Stimulated activated CD8-positive, alpha-beta memory T cell treated with anti-CD3 and anti-CD28 coated beads, Interleukin-4, amount 100 ng/mL, for 4 hours (primary cell): ENCODE measurements at places on chromosomes 1 and 21.

- no peak for DNase-seq
Observed at GRCh38 chr1:178345238-178345637, 151.5 kb downstream of the CLEC20A start.

- no peak for DNase-seq
Observed at GRCh38 chr1:66927528-66927927, 2.7 kb downstream of the MIER1 start.

GRCh38 chr21:41357546-41357945, 4.3 kb upstream of the MX2 start:
- DNase-seq = no peak

DNA sequence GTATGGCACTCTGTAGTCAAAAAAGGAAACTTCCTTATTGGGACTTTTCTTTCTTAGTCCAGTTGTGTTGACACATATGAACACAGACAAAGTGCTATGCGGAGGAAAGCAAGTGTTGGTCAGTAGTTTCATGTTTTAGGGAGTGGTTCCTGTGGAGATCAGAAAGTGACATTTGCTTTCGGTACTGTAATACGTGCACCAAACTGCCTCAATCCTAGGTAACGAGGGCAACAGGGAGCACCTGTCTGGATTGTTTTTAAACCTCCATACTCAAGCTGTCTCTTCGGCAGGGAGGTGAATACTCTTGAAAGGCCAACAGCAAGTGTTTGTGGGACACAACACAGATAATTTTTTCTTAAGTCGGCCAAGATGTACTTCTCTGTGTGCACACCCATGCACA, 9.1 kb downstream of the RHOU start:
- no peak for DNase-seq

GRCh38 chr1:59776960-59777852, 37.5 kb upstream of the HOOK1 start:
- no peak for DNase-seq

- DNase-seq = no peak
Observed at GRCh38 chr1:204288021-204288588, 71.6 kb downstream of the PLEKHA6 start.

- no peak for DNase-seq
Observed at GRCh38 chr1:40610156-40610555, 55.3 kb downstream of the RIMS3 start.

GRCh38 chr1:111943846-111944749, 45.4 kb downstream of the KCND3 start:
- DNase-seq = no peak

- DNase-seq = no peak
Observed at GRCh38 chr1:176568185-176568584, 105.2 kb downstream of the PAPPA2 start.

DNA sequence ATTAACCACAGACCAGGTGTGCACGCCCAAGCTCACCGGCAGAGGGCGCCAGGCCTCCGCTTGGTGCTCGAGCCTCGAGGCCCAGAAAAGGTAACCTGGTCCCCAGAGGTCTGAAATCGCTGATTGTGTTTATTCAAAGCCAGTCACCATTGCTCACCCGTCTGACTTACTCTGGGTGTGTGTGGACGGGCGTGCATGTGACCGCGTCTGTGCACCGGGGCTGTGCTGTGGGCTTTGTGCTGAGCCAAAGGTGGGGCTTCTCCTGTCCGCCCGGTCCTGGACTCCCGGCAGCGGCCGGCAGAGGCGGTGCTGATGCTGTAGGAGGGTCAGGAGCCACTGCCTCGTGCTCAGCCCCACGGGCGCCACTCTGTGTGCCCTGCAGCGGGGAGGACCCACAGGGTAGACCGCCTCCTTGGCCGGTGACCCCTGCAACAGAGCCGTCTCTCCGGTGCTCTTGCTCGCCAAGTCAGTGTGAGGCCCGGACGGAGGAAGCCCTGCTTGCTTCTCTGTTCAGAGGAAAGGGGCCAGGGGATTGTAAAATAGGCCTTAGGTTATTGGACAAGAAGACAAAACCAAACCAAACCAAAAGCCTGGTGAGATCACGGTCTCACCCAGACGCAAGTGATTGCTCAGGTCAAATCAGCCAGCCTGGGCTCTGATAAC, 32.0 kb upstream of the BTG2 start:
- DNase-seq = peak; percentile 81

GRCh38 chr1:177902266-177902665, 67.6 kb downstream of the SEC16B start:
- no peak for DNase-seq

GRCh38 chr1:117582451-117582850, 23.4 kb upstream of the TENT5C start:
- DNase-seq = no peak

DNA sequence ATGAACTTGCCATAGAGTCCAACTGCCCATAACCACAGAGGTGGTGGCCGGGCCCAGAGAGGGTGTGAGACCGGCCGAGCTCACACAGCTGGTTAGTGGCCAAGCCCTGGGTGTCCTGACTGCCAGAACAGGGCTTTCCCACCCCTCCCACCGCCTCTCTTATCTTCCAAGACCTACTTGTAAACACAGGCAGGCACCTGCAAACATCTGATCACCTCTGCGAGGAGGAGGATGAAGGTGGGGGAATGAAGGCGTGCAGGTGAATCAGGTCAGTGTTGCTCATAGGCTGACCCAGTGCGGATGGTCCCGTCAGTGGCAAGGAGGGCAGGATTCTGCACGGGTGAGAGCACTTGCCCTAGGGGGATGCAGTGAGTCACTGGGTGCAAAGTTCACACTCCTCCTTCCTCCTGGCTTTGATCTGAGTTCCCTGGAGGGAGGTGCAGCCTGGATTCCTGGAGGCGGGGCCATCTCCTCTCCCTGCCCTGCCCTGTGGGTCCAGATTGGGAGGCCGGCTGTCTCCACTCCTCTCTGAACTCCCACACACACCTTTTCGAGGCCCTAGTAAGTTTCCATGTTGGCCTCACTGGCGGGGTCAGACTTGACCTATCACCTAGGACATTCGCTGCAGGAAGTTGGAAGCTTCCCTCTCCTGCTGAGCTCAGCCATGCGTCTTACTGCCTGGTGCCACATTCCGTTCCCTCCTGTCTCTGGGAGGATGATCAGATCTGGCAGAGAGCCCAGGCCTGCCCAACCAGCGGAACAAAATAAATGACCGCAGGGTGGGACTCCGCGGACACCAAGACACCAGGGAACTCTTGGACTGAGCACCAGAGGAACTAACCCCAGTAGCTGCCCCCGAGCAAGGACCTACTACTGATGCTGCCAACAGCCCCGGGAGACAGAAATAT, 7.3 kb downstream of the UQCRHL start:
- no peak for DNase-seq

GRCh38 chr1:41523949-41524675, 39.6 kb upstream of the EDN2 start:
- no peak for DNase-seq

DNA sequence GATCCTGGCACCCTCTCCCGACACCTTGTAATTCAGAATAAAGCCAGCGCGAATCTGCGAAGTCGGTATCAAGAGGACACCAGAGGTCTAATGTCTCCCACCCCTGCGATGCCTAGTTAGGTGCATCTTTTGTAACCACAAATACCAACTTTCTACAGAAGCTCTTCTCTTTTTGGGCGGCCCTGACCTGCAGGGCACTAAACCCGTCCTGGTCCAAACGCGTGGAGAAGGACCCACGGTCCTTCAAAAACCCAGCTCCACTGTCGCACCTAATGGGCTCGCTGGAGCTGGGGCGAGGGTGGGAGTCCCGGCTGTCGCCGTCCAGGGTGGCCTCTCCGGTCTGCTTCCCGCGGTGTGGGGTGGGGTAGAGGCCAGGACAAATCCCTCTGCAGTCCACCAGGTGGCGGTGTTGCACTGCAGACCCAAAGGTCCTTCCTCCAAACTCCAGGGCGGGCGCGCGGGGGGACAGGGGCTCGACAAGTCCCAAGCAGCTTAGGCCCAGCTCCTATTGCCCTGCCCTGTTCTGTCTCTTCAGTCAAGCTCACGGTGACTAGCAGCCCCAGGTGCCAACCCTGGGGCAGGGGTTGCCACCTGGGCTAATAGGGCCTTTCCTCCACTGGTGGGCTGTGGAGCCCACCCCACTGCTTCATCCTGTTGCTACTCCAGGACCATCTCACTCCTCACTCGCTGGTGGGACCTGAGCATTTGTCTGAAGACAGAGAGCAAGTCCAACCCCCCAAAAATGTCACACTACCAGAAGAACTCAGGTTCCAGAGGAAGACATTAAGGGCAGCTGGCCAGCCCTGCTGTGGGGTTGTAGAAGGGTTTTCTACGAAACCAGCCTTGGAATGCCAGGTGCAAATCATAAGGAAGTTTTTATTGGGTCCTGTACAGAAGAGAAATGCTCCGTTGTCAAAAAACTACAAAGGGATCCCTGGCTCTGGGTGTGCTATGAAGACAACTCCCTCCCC, 2.8 kb downstream of the HES3 start:
- peak; percentile 63 for DNase-seq
